Stimulated activated naive CD4-positive, alpha-beta T cell treated with Interleukin-2 at 50 U/mL for 16 hours (primary cell): ENCODE measurements at places on chromosomes 3 and 15.

- DNase-seq = no peak
Measured at GRCh38 chr3:2153053-2153452, 54.4 kb downstream of the CNTN4 start.

DNA sequence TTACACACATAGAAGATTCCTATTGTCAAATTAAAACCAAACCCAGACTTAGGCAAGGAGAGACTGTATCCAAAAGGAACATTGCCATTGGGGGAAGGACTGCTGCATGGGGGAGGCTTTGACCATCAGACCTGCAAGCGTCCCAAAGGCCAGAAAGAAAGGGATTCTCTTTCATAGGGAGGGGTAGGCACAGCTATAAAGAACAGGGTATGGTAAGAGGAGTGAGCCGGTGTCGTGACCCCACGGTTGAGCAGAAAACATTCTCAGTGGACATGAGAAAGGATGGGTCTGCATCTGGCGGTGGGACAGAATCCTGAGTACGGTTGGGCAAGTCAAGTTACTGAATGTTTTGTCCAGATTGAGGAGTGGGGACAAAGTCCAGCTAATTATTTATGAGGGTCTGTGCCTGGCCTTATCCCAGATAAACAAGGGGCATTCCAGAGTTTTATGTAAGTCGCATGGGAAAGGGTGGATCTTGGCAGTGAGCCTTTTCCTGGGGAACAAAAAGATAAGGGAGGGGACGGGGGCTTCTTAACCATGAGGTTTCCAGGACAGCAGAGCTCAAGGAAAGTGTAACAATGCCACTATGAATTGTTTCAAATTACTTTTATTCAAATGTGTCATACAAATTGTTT lies 357.8 kb downstream of the OCA2 start:
- no peak for DNase-seq

GRCh38 chr3:112056451-112056929 lies 22.0 kb downstream of the TMPRSS7 start:
- peak; percentile 13 for DNase-seq

DNA sequence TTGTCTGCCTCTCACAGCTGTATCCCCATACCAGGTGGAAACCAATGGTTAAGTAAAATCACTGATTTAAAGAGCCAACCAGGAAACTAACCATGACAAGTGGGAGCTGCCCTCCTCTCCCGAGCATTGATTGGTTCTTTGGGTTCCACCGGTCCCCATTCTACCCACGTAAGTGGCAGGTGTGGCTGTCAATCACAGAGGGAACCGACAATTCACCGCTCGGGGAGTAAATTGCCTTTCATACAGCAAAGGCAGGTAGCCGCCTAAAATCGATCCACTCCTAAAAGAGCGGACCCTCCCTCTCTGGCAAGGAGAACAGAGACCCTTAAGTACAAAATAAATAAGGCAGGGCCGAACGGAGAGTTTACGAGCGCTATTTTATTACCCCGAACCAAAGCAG lies 1.2 kb downstream of the ERC2 start:
- DNase-seq = peak; percentile 1

DNA sequence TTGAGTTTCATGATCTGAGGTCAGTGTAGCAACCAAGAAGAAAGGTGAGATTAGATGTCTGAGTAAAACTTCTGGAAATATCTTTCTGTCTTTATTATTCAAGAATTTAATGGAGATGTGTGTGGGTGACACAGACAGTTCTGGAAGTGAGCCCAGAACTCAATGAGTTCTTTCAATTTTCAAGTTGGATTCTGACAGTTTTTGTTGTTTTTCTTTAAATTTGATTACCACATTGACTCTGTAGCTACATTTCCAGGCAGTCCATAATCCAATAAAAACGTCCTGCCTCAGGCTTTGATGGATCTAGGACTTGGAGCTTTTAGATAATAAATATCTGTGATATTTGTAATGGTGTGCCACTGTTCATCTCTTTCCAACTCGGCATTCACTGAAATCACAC lies 3.9 kb upstream of the PARP14 start:
- no peak for DNase-seq

- DNase-seq = no peak
Measured at GRCh38 chr3:121757812-121758545, 8.4 kb upstream of the GOLGB1 start.

GRCh38 chr15:58541410-58542087 lies 109.8 kb downstream of the LIPC start:
- DNase-seq = no peak

DNA sequence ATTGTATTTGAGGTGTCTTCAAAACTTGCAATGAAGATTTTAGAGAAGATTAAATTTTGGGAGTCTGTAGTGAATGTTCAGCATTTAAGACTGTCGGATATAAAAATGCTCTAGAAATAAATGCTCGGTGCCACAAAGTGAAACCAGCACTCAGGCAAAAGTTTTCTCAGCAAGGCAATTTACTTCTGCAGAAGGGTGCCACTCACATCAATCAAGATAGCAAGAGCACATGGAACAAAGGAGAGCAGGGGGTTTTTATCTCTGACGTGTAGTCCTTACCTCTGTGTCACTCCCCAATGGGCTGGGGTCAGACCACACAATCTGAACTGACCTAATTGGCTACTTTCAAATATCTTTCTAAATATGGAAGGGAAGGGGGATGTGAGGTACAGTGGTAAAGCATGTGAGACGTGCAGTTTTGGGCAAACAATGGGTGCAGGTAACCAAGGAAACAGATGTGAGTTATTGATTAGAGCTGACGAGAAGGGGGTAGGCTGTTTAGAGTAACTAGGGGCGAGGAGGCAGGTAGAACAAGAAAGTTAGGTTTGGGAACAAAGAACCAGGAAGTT lies 23.4 kb upstream of the FXR1 start:
- DNase-seq = no peak

DNA sequence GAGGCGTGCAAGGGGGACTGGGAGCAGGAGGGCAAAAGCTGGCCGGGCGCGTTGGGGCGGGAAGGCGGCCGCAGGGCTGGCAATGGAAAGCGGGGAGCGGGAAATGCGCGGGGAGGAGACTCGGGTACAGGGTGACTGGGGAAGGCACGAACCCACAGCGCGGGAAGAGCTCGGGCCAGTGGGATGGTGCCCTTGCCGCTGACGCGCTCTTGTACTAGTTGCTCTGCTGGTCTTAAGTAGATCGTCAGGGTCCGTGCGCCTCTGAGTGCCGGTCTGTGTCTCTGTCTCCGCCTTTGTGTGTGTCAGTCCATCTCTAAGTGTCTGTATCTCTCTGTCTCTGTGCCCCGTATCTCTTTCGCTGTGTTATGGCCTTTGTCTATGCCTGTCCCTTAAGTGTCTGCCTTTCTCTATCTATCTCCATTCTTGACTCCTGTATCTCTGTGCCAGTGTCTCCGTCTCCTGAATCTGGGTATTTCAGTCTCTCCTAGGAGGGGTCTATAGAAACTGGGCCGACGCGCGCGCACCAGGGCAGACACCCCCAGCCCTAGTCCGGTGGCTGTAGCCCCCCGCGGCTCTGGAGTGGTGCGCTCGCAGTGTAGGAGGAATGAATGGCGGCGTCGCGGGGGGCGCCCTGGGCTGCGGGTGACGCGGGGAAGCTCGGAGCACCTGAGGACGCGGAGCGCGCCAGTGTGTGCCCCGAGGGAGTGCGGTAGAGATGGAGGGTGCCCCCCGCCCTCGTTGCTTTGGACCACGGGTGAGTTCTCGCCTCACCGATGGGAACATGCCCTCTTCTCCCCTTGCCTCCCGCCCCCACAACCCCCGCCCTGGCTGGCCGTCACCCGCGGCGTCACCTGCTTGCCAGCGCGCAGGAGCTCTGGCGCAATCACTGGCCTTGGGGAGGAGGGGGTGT lies 756 bp upstream of the CAMK2N2 start:
- peak; percentile 29 for DNase-seq

DNA sequence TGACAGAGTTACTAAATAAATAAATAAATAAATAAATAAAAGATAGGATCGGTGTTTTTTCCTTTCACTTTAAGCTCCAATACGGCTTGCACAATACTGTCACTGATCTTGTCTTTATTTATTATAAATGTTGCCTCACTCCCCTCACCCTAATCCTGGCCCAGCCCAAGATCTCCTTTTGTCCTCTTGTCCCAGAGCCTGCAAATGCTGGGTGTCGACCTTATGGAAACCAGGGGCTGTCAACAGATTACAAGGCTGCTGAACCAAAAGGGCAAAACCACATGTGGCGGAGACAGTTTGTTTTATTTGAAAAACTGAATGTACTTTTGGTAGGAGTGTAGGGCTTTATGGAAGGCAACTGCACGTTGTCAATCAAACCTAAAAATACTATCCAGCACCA lies 75.9 kb downstream of the RFTN1 start:
- no peak for DNase-seq

DNA sequence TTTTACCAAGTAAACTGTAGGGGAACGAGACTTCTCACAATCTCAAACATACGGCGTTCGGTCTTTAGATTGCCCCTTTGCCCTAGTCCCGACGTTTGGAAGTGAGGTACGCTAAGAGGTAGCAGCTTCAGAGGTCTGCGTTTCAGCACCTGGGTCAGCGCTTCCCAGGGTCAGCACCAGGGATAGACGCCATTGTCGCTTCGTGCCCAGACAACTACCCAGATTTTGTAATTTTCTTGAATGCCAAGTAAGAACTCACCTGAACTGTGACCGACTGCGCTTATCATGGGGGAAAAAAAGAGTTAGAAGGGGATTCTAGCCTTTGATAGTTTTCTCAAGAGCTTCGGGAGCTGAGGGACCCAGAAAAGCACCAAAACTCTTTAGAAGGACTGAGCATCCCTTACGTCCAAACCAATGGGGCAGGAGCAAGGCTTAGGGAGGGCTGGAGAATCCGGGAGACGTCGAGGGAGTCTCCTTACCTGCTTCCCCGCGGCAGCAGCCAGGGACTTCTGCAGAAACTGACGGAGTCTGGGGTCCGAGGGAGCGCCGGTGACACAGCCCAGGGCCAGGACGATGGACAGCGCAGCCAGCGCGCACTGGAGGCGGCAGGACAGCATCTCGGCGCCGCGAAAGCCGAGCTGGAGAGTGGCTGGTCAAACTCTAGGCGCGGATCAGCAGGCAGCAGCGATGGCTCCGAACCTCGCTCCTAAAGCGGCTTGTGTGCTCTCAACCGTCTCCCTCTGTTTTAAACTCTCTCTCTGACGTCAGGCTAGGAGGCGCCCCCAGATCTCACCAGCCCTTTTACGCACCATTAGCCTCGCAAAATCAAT lies at the start of gene SST:
Gene SST (minus strand): TSS at position 720 of the 830 bp plus-strand sequence. CDS start 103 bp downstream, at position 617.
- DNase-seq = no peak

GRCh38 chr3:135034291-135034768 lies 239.3 kb downstream of the EPHB1 start:
- DNase-seq = no peak

- no peak for DNase-seq
Measured at GRCh38 chr3:127139601-127140500, 53.1 kb upstream of the PRR23E start.

DNA sequence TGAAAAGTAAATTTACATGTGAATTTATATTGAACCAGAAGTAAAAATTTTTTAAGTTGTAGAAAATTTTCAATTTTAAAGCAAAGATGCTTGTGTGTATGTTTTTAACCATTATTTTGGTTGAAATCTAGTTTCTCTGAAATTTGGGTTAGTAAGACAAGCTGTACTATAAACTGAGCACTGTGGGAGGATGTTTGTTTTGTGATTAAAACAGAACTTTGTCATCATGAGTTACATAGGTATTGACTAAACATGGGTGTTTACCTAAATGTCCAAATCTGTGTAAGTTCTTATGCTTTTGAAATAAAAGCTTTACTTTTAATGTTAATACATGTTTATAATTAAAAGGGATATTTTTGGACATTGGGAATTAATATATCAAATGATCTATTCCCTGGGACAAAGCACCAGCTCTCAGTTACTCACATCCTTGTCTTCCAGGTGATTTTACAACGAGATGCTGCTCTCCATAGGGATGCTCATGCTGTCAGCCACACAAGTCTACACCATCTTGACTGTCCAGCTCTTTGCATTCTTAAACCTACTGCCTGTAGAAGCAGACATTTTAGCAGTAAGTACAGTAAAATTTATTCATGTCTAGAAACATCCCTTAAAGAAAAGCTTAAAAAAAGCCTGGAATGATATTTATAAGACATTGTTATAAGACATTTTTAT lies 32.7 kb downstream of the RNF13 start:
- DNase-seq = no peak

GRCh38 chr3:122357828-122358702 lies 25.0 kb downstream of the MIX23 start:
- DNase-seq = no peak

- DNase-seq = no peak
Measured at GRCh38 chr3:153443961-153444360, 281.9 kb downstream of the RAP2B start.

GRCh38 chr3:161072751-161073150 lies 32.4 kb downstream of the B3GALNT1 start:
- DNase-seq = no peak

DNA sequence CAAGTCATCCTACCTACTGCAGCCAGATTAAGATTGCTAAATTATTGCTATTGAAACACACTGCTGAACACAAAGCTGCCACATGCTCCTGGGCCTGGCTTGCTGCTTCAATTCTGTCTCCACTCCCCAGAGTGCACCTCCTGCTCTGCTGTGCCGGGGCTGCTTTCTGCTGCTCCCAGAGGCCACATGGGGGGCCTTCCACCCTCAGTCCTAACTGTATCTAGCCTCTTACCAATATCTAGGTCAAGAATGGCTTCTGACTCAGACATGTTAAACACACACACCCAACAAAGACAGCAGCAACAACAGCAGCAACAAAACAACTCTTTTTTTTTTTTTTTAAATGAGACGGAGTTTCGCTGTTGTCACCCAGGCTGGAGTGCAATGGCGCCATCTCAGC lies 33.0 kb downstream of the MYZAP start:
- no peak for DNase-seq

DNA sequence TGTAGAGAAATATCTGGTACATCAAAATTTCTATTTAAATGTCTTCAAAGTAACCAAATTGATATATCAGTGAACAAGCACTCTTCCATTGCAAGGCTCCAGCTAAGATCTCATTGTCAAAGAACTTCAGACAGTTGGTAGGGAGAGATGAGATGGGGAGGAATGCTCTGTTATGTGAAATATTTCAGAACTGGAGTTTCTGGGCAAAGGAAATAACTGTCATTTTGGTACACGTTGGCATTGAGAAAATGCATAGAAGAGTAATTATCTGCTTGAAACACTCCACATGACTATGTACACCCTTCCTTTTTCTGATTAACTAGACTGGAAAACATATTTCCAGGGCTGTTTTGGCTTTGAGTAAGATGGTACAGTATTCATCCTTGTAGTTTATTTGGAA lies 297.5 kb upstream of the RASGRP1 start:
- no peak for DNase-seq

GRCh38 chr3:43861635-43862034 lies 170.9 kb downstream of the ABHD5 start:
- DNase-seq = no peak
